HFFc6 (cell line): ENCODE measurements at places on chromosomes 12 and 14. TPM values are rescaled to one million over a fixed set of nuclear protein-coding genes. Genes with fewer than 3 reads are reported as not detected.

The CLEC2D gene
- total RNA-seq = 0.69 to 2.1 TPM (median 1.2 TPM) in 3 replicates

The GLRX5 gene
- total RNA-seq = 39.5 to 46.3 TPM (median 44.5 TPM) in 3 replicates

The SLCO1C1 gene
- not detected in 3 replicates for total RNA-seq

The RNASE7 gene
- total RNA-seq = not detected in 3 replicates

The TBC1D30 gene
- total RNA-seq = 0.10 to 0.21 TPM in 2 of 3 replicates, not detected in the other

The PPP2R3C gene
- total RNA-seq = 20.9 to 27.4 TPM (median 24.2 TPM) in 3 replicates

The POLE gene
- total RNA-seq = 20.5 and 35.5 TPM in 2 replicates

The STAB2 gene
- not detected in 3 replicates for total RNA-seq

The KRT8 gene
- 41.2 to 53.3 TPM (median 44.1 TPM) in 3 replicates for total RNA-seq

The GPR84 gene
- not detected in 3 replicates for total RNA-seq

The TEAD4 gene
- 22.2 to 26.0 TPM (median 25.6 TPM) in 3 replicates for total RNA-seq

The CYP27B1 gene
- total RNA-seq = 1.1 and 1.5 TPM in 2 replicates

The DHRS2 gene
- 0.29 to 0.58 TPM (median 0.43 TPM) in 3 replicates for total RNA-seq

The COCH gene
- not detected in 3 replicates for total RNA-seq
